ENCODE measurements at places on chromosomes 6 and 20.
A peak's percentile ranks its signal among the peaks of the same experiment; 100 is the strongest.

DNA sequence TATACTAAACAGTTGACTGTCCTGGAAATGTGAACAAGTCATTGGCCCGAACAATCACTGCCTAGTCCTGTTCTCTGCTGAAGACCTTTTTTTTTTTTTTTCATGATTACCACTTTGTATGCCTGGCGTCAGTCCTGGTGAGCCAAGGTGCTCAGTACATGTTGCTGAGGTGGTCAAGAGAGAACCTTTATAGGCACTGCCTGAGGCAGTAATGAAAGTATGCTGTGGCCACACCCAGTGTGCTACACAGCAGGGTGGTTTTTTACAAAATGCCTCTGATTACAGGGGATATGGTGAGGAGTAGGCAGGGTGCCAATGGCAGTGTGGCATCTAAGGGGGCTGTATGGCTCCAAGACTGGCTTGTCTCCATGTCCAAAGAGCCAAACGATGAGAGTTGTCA is 135.1 kb upstream of the ENPP5 start:
- no peak for DNase-seq

GRCh38 chr20:41534170-41534569 is 84.0 kb downstream of the CHD6 start:
- DNase-seq: no peak

DNA sequence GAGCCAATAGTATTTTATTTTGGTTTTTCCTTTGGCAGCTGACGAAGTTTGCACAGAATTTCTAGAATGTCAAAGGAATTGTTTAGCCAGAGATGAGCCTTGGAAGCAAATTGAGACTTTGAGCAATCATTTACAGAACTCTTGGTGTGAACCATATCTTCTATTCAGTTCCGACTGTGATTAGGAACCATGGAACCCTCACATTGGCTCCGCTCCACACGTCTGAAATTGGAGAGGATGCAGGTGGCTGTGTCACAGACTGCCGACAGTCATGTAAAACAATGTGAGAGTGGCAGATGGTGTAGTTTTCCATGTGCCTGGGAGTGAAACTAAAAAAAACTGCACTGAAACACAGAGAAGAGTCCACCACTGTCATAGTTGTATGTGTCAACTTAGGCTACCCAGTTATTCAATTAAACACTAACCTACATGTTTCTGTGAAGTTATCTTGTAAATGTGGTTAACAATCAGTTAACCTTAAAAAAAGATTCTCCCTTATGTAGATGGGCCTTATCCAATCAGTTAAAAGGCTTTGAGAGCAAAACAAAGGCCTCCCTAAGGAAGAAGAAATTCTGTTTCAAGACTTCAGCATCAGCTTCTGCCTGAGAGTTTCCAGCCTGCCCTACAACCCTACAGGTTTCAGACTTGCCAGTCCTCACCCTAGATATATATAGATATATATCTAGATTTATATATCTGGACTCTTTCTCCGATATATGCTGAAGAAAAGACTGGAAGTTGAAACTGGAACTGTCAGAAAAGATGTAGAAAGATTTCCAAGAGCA is 3.3 kb upstream of the HMGN4 start:
- DNase-seq: no peak

- DNase-seq: no peak
Measured at GRCh38 chr20:52731093-52731492, 241.1 kb upstream of the TSHZ2 start.

DNA sequence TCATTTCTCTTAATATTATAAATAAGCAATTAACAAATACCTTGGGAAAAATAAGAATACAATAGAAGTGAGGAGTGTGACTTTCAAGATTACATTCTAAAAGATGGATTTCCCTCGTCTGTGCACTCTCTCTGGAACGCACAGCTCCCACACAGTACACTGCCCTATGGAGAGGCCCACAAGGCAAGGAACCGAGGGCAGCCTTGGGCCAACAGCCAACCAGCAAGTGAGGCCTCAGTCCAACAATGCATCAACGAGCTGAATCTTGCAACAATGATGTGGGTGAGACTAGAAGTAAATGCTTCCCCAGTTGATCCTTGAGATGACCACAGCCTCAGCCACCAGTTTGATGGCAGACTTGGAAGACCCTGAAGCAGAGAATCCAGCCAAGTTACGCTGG is 34.5 kb upstream of the AVP start:
- no peak for DNase-seq

DNA sequence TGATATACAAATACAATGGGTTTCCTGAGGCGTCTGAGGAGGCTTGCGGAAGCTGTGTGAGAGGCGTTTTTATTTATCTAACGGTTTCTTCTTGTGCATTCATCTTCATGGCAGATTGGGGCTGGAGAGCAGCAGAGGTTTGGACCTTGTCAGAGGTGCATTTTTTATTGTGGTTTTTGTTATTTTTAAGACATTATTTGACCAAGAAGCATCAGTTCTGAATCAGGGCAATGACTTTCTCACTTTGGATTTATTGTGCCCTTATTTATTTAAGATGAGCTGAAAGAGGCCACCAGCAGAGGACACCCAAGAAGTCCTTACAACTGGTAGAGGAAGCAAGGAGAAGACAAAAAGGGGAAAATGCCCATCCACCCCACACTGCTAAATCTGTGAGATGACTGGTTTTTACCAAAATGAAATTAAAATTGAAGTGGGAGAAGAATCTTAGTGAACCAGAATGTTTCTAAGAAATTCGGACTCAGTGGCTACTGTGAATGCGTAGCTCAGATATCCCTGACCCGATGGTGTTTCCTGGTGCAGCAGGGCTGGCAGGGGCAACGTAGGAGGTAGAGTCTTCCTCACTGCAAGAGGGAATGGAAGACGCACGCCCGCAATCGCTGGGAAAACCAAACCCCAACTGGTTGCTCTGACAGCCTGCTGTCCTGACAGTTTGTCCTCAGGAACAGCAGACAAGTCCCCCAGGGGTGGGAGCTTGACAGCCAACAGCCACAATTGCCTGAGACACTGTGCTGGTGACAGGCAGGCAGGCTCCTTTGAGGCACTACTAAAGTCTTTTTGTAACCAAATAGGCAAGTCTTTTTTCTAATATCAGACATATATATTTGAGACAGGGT is 14.2 kb downstream of the PRR18 start:
- DNase-seq: no peak

DNA sequence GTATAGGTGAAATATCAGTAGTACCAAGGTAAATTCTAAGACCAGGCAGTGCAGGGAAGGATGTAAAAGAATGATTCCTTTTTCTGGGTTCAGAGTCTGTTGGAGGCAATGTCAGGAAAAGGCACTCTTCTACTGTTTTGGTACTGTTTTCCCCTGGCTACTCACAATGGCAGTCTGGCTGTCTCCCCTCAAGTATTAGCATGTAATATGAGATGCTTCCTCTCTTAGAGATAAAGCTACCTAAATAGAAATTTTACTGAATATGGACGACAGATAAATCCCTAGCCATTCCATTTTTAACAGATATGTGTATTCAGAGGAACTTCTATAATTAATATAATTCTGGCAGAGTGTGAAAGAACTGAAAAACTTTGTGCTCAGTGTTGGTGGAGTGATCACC is 3.5 kb downstream of the RNF8 start:
- DNase-seq: no peak

DNA sequence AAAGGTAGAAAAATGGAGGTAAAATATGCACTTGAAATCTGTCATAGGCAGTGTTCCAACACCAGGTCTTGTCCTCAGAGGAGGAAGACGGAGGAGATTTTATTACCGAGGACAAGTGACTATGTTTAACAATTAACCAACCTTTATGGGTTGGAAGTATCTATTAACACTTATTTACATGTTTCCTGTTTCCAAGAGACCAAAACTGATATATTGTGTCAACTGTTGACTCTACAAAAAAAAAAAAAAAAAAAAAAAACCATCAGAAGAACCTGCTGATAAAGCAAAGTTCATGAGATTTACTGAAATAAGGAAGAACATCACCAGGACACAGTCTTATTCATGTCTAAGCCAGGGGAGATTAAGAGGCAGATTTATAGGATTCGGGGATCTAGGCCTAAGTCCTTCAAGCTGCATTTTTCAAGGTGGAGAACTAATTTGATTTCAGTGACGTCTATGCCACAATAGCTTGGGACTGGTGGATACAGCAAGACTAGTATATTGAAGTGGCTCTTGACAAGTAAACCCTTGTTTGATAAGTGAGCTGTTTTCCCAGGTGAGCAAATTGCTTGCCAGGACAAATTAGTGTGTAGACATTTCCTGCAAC is 126.6 kb upstream of the NAA20 start:
- DNase-seq: no peak

- no peak for DNase-seq
Measured at GRCh38 chr6:9948678-9949077, 466.2 kb downstream of the TFAP2A start.

GRCh38 chr6:12576389-12576788 is 140.2 kb upstream of the PHACTR1 start:
- DNase-seq: peak; percentile 42

DNA sequence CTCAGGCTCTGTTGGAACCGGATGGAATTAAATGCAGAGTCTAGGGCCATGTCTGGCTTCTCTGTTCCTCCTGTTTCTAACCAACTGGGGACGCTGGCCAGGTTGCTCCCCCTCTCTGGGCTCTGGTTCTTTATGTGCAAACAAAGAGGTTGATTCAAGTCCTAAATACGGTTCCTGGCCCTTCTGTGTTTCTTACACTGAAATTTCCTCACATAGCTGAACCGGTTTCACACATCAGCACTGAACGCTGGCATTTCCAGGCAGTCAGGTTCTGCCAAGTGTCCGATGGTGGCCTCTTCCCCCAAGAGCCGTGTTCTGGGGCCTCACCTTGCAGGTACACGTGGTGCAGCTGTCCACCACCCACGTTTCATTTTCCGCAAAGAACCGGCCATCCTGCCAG is 13.5 kb downstream of the THBS2 start:
- DNase-seq: no peak

DNA sequence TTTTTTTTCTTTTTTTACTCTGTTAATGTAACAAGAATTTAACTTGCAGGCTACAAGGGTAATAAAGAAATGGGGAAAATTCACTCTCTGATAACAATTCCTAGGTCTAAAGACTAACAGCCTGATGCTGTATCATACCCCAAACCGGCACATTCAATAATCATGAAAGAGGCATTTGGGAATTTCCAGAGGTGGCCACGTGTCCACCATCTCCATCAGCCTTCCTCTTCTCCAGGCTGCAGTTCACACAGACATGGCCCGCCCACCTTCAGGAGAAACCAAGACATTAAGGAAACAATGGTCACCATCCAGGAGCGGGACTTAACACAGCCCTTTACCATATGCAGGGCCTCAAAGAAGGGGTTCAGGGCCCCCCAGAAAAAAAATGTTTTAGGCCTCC is 44.8 kb downstream of the PDE10A start:
- no peak for DNase-seq

DNA sequence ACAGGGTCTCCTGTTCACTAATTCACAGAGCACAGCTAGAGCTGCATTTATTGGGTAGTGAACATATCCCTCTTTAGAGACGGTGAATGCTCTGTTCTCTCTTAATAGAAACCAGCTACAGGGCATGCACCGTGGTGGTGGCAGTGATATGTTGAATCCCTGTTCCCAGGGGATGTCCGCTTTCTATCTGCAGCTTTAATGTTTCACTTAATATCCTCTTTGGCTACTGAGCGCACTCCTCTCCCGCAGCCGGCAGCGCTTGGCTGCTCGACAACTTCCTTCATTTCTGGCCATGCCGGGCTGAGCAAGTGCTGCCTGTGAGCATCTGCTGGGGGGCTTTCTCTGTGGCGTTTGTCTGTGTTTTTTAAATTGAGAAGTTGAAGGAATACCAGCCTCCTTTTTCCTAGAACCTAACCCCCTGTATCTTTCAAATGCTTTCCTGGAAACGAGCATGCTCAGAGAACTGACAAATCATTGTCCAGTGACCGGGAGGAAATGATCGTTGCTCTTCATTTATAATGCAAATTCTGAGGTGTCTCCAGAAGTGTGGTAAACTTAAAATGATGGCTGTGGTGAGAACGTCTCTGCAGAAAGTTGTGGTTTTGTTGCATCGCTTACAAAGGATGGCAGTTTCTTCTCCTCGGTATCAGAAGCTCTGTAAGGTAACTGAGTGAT is 297.9 kb downstream of the UTRN start:
- DNase-seq: no peak

- no peak for DNase-seq
Measured at GRCh38 chr6:119105282-119105681, 26.8 kb upstream of the FAM184A start.

GRCh38 chr20:32585011-32585585 is at the start of gene NOL4L:
Gene NOL4L (minus strand): TSS chr20:32585333. CDS start chr20:32584890, 443 bp downstream.
- DNase-seq: no peak

- no peak for DNase-seq
Measured at GRCh38 chr6:98687752-98688151, 146.6 kb upstream of the POU3F2 start.

DNA sequence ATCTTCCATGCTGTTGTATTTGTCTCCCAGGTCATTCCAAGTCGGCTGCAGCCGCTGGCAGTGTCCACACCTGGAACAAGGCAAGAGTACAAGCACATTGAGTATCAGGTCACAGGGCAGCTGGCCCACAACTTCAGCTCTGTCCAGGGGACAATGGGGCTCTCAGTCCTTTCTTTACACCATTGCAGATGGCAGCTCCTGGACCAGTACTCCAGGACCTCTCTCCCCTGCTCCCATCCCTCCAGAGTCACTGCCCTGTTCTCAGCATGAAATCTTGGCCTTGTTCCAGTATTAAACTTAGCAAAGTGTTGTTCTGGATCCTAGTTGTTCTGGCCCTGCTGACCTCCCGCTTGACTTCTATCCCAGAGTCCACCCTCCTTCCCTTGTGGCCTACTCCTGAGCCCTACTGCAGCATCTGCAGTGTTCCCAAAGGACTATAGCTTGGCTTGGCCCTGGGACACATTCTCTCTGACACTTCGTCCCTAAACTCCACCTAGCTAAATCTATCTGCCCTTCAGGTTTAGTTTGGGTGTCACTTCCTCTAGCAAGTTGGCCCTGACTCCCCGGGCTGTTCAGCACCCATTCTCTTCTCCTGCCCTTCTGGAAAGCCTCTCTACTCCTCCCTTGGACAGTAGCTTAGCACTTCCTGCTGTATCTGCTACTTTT is 5.8 kb downstream of the TXNDC5 start:
- DNase-seq: no peak

GRCh38 chr6:167987396-167988153 is 9.9 kb upstream of the KIF25 start:
- DNase-seq: no peak

DNA sequence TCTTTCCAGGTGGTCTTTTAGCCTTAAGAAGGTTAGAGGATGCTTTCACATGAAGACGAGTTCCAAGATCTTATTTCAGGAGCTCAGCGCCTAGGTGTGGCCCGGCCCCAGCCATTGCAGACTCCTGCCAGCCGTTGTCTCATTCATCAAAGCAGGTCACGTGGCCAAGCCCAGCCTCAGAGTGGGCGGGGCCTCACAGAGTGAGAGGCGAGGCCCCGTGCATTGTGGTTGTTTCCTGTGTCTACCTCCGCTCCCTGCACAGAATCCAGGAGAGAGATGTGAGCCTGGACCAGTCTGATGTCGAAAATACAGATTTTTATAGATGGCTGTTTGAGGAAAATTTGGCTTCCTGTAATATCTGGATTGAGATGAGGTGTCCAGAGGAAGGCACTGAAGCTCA is 49.2 kb upstream of the CST5 start:
- no peak for DNase-seq

- no peak for DNase-seq
Measured at GRCh38 chr20:61967300-61967699, 98.4 kb downstream of the TAF4 start.

GRCh38 chr20:48722002-48722731 is 105.6 kb downstream of the PREX1 start:
- peak; percentile 76 for DNase-seq

GRCh38 chr6:97014595-97014994 is 90.1 kb downstream of the KLHL32 start:
- DNase-seq: no peak

- no peak for DNase-seq
Measured at GRCh38 chr6:74785236-74785635, 420.6 kb downstream of the COL12A1 start.
